HepG2 (cell line): ENCODE measurements at places on chromosomes 4 and X. TPM values are rescaled to one million over a fixed set of nuclear protein-coding genes. Genes with fewer than 3 reads are reported as not detected.

GRCh38 chr4:95540227-95540626, 8.5 kb downstream of the UNC5C start:
- DNase-seq: no peak

GRCh38 chr4:54683616-54684346, 26.0 kb downstream of the KIT start:
- DNase-seq: peak; percentile 13

DNA sequence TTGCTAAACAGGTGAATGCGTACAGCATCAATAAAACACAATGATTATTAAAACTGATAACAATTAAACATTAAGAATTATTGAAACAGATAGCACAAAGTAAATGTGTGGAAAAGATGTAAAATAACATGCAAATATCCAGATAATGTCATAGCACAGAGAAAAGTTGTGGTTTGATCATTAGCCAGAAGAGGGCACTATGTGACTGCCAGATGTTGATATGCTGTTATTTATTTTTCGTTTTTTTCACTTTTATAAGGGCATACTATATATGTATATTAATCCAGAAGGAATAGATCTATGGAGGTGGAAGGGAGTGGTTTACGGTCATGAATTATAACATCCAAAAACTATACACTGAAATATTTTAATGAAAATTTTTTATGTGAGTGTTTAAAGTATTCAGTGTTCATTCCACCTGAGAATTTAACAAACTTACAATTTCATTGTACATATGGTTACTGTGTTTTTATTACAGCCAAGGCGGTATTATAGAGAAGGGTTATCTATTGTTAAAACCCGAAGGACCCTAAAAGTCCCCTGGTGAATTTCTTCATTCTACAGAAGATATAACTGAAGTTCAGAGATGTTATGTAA, 211.9 kb upstream of the UGT8 start:
- DNase-seq: peak; percentile 5

DNA sequence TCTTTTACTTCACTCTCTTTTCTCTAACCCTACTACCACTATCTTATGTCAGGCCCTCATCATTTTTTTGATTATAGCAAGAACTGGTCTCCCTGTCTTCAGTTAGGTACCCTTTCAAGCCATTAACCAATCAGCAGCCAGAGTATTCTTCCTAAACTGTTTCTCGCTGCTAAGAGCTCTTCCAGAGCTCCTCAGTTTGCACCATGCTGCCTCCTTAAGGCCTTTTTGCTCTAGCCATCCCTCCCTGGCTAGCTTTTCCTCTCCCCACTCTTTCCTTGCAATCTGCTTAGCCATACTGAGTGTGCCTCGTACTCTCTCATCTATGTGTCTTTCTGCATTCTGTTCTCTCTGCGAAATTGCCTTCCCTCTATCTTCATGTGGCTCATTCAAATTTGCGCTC, 32.9 kb downstream of the KIF4A start:
- DNase-seq: no peak

DNA sequence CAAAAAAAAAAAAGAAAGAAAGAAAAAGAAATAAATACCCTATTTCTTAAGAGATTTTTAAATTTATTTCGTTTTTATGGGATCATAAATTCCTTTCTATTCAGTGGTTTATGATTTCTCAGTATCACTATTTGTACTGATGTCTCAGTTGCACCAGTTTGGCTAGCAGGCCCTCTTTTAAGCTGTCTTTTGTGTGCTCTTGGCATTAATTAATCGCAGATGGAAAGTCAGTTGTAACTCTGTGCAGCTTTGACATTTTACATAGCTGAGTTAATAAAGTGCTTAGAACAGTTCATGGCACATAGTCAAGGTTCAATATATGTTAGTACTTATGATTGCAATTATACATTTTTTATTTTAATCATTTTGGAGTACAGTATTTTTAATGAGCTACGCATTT, 123.7 kb upstream of the NUDT6 start:
- DNase-seq: no peak

Gene EGFL6
- not detected in 2 replicates for polyA plus RNA-seq

- DNase-seq: no peak
Measured at GRCh38 chr4:147510962-147511668, 30.2 kb downstream of the EDNRA start.

DNA sequence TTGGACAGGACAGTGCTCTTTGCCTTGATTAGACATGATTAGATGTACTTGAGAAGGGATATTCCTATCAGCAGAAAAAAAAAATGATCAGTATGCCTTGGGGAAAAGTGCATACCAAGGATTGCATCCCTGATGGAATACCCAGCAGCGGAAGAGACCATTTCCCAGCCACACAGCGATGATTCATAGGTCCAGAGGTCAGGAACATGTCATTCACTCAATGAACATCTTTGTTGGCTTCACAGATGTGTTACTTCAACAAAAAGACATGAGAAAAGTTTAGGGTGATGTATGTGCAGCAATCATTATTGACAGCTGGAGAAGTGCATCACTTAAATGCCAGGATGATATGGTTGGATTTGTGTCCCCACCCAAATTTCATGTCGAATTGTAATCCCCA, 293.5 kb downstream of the ZNF674 start:
- peak; percentile 74 for DNase-seq

DNA sequence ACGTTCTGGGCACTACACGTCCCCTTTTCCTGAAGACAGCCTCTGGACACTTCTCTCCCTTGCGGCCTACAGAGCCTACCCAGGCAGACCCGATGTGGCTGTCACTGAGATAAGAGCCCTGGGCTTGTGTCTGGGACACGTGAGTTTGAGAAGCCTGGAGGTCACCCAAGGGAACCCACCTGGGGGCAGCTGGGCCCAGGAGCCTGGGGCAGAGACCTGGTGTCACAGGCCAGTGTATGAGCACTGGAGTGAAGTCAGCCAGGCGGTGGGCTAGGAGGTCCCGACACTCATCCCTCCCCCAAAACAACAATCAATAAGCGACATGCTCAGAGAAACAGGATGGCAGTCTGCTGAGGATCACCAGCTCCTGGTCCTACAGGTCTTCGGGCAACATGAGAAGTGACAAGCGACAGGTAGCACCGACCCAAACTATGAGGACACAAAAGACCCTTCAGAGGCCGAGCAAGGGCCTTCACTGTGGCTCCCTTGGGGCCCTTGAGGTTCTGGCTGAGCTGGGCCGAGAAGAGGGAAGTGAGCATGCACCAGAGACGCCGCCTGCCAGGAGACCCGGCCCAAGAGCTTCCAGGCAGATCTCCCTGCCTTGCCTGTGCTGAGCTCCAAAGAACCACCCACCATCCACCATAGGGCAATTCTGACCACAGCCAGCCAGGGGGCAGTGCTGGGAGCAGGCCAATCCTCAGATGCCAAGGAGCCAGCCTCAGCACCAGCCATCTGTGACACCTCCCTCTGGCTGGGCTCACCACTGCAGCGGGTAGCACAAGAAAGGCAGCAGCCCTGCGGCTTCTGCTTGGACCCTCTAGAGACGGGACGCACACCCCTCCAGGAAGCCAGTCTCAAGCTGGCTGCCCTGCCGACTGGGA, 11.0 kb upstream of the DUSP9 start:
- peak; percentile 59 for DNase-seq

Gene GAGE12H
- not detected in 2 replicates for polyA plus RNA-seq
